ENCODE measurements at places on chromosomes 2 and 18.
A peak's percentile ranks its signal among the peaks of the same experiment; 100 is the strongest.

DNA sequence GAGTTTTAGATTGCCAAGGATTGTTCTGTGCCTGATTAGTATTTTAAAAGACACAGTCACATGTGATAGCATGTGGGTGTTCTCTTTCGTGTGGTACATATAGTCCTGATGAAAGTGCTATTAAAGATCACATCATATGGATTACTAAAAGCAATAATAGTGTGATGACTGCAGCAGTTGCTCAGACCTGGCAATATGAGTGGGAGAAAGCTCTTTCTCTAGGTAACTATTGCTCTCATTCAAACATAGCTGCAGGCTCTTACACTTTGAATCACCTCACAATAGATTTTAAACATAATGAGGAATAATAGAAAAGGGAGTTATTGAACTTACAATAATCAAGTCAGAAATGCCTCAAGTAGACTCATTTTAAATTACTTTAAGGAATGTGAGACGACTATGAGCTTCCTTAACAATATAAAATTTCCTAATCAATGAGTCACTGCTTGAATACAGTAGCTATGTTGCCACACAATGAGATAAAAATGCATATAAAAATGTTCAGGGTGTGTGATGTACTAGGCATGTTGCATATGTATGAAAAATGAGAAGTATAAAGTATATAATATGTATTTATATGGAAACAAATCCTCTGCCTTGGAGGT lies 452.1 kb downstream of the TMX3 start:
- DNase-seq = no peak

DNA sequence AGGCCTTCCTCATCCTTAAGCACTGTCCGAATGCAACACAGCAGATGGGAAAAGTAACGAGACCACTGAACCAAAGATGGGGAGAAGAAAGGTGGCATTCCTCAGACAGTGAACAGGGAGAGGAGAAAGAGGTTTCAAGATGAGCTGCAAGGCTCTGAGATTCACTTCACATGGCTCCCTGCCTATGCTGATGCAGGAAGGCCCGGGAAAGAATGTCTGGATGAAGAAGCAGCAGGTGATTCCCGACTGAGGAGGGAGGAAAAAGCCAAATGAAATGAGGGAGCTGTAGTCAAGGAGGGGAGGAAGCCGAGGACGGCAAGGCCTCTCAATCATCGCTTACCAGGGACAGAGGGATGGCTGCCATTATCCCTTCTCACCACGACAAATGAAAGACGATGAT lies 98.5 kb upstream of the BOD1L2 start:
- no peak for DNase-seq

GRCh38 chr2:20410556-20411277 lies 36.2 kb upstream of the RHOB start:
- DNase-seq = no peak

DNA sequence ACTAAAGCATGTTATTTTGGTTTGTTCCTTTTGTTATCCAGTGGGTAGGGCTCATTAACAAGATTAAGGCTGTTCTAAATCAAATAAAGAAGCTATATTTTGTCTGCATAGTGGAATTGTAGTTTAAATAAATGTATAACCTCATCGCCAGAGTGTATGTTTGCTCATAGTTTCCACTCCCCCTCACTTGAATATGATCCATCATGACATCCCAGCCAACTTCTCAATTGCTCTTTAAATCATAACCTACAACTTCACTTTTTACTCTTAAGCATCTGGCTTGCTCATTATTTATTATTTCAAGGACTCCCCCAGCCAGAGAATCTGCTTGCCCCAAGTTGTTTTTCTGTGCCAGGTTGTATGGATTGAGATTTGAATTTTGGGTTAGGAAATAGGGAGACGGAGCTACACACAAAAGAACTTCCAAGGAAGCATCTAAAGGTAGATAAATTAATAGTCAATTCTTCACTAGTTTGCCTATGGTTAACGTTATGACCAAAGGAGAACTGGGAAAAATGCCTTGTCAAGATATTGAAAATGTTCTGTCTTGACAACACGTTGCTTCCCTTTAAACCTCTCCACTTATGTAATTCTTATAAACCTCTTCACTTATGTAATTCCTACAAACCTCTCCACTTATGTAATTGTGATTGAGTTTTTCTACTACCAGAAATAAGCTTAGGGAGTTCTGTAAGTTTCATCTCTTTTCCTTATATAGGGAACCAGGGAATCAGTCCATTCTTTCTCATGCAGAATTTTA lies 55.4 kb upstream of the UPP2 start:
- DNase-seq = no peak

GRCh38 chr2:104118889-104119288 lies 735.0 kb upstream of the POU3F3 start:
- DNase-seq = no peak

DNA sequence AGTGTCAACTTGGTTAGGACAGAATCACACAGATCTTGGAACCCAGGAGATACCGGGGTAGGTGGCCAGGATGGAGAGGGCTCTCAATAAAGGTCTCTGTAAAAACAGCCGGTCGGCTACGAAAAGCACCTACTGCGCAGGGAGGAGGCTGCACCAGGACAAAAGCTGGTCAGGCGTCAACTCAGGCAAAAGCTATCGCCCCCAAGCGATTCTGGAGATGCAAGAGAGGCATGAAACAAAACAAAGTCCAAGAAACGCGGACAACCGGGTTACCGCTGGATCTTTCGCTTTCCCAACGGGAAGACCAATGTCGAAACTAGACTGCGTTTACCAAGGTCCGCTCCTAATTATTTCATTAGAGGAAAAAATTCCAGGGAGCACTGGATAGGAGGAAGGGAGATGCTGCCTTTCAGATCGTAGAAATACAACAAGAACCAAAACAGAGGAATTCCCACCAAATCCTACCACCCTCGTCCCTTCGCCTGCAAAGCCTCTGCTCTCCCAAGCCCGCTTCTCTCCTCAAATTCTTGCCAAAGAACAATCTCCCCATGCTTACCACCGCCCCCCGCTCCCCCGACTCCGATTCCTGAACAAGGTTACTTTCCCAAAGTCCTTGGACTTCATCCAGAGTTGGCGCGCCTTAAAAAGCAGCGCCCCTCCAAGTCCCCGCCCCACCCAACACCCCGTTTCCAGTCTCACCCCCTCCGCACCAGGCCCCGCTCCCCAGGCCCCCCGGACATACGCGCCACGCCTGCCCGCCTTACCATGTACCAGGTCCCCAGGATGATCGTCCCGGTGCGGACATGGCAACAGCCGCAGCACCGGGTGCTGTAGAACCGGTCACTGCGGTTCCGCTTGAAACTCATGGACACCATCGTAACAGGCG lies 539 bp downstream of the LAPTM4A start:
- peak; percentile 15 for DNase-seq
